ENCODE measurements at places on chromosomes 16 and 17. TPM values are rescaled to one million over a fixed set of nuclear protein-coding genes. Genes with fewer than 3 reads are reported as not detected.

GRCh38 chr16:86584071-86584685 lies 5.8 kb downstream of the FOXL1 start:
- DNase-seq, result no peak

GRCh38 chr17:33750943-33751701 lies 458.0 kb upstream of the ASIC2 start:
- peak; percentile 75 for DNase-seq

DNA sequence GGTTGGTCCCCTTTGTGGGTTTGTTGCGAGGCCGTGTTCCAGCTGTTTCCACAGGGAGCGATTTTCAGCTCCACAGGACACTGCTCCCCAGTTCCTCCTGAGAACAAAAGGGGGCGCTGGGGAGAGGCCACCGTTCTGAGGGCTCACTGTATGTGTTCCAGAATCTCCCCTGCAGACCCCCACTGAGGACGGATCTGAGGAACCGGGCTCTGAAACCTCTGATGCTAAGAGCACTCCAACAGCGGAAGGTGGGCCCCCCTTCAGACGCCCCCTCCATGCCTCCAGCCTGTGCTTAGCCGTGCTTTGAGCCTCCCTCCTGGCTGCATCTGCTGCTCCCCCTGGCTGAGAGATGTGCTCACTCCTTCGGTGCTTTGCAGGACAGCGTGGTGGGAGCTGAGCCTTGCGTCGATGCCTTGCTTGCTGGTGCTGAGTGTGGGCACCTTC lies 27.3 kb upstream of the STH start:
- DNase-seq, result no peak

GRCh38 chr17:37530420-37530819 lies 40.7 kb downstream of the DUSP14 start:
- DNase-seq, result no peak

DNA sequence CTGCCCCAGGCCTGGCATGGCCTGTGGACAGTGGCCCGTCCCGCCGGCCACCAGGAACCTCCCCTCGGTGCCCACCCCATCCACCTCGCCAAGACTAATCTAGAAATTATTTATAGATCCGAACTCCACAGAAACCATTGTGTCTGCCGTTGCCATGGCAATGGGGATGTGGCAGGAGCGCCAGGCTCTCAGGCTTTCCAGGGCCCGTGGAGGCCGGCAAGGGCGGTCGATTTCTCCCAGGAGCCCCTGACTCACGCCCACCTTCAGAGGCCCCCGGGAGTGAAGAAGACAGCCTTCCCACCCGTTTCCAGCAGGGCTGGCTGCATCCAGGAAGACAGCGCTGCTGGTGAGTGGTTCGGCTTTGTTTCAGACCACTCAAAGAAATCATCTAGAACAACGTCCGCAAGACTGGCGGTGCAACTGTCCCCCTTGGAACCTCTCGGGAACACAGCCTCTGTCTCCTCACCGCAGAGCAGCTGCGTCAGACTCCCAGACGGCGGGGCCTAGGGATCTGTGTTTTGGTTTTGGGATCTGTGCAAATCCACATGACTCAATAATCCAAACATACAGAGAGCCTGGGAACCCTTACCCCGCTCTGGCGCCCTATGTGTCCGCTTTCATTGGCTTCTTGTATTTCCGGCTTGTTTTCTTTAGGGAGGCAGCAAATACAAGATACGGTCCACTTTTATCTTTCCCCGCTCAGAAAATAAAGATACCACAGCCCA lies 48.5 kb upstream of the ZCCHC14 start:
- DNase-seq, result no peak

DNA sequence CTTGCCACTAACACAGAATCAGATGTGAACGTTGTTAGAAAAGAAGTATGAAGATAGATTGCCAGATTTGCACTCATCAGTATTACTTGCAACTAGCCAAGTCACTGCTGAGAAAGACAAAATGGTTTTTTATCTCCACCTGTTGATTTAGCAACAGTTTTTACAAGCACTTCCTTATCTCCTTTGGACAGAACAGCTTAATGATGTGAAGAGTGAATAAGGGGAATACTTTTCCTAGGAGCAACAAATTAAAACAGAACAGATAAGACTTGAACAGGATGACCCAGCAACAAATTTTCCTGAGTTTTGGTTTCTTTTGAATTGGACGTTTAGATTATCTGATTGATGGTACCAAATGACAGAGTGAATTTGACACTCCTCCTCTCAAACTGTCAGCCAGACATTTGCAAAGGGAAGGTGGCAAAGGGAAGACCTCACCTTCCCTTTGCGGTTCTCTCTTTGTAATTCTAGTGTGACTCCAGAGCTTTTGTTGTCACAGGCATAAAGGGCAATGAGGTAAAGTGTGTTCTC lies 130.6 kb downstream of the NLK start:
- DNase-seq, result no peak

DNA sequence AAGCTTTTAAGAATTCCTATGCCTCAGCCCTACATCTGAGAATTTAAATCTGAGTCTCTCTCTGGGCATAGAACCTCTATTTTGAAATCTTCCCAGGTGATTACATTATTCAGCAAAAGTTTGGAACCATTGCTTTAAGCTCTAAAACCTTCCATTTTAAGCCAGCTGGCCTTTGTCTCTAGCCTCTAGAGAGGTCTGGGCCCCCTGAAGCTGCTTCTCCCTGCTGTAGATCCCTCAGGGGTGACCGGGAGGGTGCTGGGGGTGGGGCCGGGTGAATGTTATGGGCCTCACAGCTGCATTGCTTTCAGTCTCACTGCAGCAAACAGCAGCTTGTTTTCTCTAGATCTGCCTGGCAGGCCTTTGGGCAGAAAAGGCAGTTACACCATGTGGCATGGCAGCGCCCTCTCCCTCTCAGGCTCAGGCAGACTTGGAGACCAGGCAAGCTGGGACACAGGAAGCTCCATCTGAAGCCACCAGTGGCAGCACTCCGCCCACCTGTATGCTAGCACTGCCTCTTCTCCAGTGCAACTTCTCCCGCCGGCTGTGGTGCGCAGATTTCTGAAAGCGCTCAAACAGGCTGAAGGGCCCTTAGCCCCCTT lies 66.3 kb downstream of the MPRIP start:
- DNase-seq, result no peak

DNA sequence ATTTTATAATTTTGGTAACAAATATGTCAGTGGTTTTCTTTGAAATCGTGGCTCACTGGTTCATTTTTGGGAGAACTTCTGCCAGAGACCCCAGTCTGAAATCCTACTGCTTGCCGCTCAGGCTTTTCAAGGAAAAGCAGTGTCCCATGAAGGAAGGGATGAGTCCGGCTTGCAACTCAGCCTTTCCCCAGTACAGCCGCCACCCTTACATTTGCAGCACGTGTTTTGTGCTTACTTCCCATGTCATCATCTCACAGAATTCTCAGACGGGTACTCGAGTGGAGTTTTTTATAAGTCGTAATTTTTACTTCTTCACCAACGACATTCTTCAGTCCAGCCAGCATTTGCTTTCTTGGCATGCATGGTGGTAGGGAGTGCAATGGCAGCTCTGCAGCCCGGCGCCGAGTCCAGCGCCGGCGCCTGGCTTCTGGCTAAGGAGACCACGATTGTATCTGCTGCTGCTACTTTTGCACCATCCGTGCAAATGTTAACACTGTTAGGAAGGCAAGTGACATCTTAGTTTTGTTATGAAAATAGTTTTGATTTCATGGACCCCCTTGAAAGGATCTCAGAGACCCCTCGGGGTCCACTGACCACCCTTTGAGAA lies 111.0 kb downstream of the AMFR start:
- DNase-seq, result no peak

GRCh38 chr16:70582280-70582978 lies 58.8 kb downstream of the SF3B3 start:
- no peak for DNase-seq

DNA sequence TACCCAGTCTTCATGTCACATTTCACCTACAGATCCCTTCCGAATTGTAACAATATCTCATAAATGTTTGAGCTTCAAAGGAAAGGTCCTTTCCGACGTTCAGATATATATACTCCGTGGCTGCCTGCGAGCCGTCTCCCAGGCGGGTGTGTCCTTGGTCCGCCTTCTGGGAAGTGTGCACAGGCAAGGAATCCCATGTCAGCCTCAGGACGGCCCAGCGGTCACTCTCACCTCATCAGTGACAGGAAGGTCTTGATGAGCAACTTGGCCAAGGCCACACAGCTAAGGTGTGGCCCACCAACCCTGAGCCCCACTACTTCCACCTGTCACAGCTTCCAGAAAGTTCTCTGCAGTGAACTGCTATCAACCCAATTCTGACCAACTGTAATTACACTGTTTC lies 4.3 kb downstream of the LMF1 start:
- no peak for DNase-seq

The RAPGEFL1 gene
- total RNA-seq, result 4.0 TPM

The CCL8 gene
- not detected for total RNA-seq

The MFAP4 gene
- not detected for total RNA-seq

The TMEM204 gene
- 60.6 TPM for total RNA-seq

The XYLT1 gene
- 46.6 TPM for total RNA-seq

The RIPOR1 gene
- total RNA-seq, result 12.8 TPM

The ZNF785 gene
- 18.3 TPM for total RNA-seq

The CCL2 gene
- total RNA-seq, result not detected

Measured in activated CD4-positive, alpha-beta T cell treated with anti-CD3 and anti-CD28 coated beads, Interleukin-2, amount 10 ng/mL, durations not matched to agents 7 days and 5 days (primary cell).